ENCODE measurements at places on chromosomes 16 and 17.

GRCh38 chr17:79949656-79950209 lies 85.9 kb downstream of the TBC1D16 start:
- DNase-seq = no peak

GRCh38 chr17:78242024-78242742 lies 10.8 kb downstream of the TMEM235 start:
- DNase-seq = no peak

DNA sequence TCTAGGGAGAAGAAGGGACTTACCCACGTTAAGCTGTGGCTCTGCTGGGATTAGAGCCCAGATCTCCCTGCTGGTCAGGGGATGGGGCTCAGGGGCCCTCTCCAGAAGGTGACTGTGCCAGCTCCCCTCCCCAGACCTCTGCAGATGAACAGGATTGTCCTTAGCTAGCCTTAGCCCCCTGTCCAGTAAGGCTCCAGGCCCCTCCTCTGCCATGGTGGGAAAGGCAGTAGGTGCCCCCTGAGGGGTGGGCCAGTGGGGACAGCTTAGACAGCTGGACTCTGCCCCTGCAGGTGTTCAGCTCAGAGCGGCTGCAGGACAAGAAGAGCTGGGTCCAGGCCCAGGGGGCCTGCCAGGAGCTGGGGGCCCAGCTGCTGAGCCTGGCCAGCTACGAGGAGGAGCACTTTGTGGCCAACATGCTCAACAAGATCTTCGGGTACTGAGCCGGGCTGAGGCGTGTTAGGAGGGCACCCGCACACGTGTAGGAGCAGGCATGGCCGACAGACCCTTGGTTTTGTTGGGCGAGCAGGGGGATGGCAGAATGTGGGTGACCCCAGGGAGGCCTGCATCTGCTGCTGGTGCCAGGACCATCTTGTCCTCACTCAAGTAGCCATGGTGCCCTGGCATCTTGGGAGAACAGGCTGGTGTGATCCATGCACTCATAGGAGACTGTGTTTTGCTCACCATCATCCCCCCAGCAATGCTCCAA lies 50.9 kb downstream of the MRC2 start:
- DNase-seq = no peak

- DNase-seq = no peak
These were observed 373.7 kb downstream of the WWOX start for GRCh38 chr16:78473031-78473699.

- DNase-seq = no peak
These were observed 79.1 kb downstream of the C17orf67 start for GRCh38 chr17:56754523-56755208.

DNA sequence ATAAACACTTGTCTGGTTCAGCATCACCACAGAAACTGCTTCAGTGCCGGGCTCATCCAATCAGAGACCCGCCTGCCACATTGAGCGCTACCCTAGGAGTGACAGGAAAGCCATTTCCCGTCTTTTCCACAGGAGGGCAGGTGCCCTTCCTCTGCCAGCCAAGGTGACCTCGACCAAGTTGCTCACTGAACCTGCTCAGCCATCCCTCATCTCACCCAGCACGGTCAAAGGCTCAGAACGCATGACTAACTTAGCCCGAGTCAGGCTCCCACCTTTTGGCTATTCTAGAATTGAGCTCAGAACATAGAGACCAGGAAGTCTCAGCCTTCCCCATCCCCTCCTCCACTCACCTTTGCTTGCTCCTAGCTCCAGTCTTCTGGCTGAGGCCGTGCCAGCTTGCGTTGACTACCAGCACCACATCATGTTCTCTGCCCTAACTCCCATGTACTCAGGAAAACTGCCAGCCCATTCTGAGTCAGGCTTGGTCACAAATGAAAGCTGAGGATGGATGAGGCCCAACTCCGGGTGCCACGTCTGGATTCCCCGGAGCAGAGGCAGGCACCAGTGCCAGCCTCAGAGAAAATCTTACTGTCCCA lies 15.6 kb downstream of the MRPS23 start:
- DNase-seq = no peak

- no peak for DNase-seq
These were observed 9.7 kb downstream of the MPRIP start for GRCh38 chr17:17051791-17052461.

GRCh38 chr17:14737984-14738651 lies 437.2 kb downstream of the HS3ST3B1 start:
- DNase-seq = no peak

GRCh38 chr17:62565817-62566216 lies 61.7 kb upstream of the MRC2 start:
- DNase-seq = no peak

GRCh38 chr17:28950017-28950751 lies 1.1 kb downstream of the PHF12 start:
- no peak for DNase-seq

GRCh38 chr17:69523244-69523861 lies 108.9 kb downstream of the MAP2K6 start:
- no peak for DNase-seq

DNA sequence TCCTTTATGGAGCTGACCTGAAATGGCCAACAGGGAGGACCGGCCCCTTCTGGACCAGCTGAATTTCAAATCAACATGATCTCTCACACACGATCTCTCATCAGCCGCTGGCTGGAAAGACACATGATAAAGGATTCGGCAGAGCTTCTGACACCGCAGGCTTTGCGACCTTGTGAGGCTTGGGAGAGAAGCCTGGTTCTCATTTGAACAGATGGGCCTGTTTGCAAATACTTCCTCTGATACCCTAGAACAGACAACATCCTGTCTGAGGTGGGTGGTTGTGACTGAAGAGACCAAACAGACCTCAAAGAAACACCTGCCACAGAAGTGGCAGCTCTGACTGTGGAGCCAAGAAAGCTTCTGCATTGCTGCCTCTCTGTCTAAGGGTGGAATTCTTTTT lies 77.9 kb upstream of the SDK2 start:
- DNase-seq = no peak

- no peak for DNase-seq
These were observed 57.2 kb upstream of the ALOX12 start for GRCh38 chr17:6938637-6939036.

DNA sequence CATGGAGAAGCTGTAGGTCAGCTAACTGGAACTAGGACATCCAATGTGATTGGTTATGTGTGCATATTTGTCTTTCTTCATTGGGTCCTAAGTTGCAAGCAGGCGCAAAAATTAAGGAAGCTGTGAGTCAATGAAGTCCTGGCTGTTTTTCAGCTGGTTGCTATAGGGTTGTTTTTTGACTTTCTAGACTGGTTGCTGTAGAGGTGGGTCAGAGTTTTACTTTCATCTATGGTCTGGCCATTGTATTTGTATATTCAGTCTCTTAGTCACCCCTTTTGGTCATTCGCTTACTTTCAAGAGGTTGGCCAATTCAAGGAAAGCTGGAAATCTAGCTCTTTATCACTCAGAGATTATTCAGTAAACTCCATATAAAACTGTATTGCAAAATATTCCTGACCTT lies 62.0 kb upstream of the AMZ2 start:
- no peak for DNase-seq

- no peak for DNase-seq
These were observed 49.9 kb downstream of the ADCY7 start for GRCh38 chr16:50316102-50316847.

- DNase-seq = no peak
These were observed 47.5 kb downstream of the ZNF778 start for GRCh38 chr16:89264800-89265550.

GRCh38 chr16:48597563-48598387 lies 12.2 kb downstream of the N4BP1 start:
- DNase-seq = no peak

- no peak for DNase-seq
These were observed 27.7 kb upstream of the GOSR1 start for GRCh38 chr17:30449480-30449879.

DNA sequence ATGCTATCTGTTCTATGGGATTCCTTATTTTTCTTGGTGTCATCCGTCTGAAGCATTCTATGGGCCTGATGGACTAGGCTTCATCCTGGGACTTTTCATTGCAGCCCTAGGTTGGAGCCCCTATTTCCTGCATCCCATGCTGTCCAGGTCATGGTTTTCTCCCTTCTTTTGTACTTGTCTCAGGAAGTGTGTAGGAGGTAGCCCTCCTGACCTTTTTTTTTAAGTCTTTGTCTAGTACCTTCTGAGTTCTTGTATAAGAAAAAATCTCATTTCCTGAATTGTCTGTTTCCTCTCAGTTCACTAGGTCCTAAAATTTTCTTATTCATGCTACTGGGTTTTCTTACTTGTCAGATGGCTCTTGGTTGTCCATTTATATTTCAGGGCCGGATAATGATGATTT lies 6.0 kb downstream of the NDEL1 start:
- no peak for DNase-seq

DNA sequence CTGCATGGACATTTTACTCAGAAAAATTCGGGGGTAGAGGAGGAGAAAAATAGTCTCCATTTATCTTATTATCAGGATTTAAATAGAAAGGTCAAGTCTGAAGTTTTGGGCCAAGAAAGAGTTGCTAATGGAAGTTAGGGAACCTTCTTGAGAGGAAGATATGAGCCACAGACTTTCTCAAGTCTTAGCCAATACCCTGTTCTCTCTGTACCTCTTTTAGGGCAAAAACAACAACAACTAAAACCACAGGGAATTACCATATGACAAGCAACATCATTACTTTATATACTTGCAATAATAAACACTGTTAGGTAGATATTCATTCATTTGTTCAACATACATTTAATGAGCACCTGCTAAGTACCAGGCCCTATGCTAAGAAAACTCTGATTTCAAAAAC lies 282.2 kb upstream of the CDH5 start:
- no peak for DNase-seq

DNA sequence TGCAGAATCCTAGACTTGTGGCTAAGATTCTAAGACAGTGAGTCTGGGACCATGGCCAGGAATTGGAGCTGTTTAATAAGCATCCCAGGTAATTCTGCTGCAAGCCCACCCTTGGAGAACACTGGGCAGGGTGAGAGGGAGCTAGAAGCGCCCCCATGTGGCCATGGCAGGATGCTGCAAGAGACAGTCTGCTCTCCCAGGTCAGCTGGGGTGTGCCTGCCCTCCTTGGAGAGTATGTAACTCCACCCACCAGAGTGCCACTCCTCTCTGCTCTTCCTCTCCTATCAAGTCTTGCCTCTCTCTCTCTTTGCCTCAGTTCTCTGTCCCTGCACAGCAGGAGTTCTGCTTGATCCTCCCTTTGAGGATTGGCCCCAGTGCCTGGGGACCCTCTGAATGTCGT lies 14.9 kb downstream of the RCVRN start:
- no peak for DNase-seq

- DNase-seq = no peak
These were observed 158.9 kb upstream of the CIBAR2 start for GRCh38 chr16:85271198-85271597.

DNA sequence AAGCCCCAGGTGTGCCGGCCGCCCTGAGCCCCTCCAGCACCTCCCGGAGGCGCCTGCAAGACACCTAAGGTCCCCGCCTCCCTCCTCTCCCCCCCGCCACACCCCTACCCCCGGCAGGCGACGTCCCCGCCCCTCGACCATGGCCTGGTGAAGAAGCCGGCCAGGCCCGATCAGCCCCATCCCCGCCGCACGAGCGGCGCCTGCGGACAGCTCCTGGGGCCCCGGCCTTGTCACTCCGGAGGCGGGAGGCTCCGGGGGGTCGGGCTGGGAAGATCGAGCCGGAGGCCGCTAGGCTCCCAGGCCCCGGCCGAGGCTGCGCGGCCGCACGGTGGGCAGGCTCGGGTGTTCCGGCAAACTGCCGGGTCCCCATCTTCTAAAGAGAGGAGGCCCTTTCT lies 405 bp upstream of the ACE start:
- no peak for DNase-seq

- DNase-seq = no peak
These were observed 390 bp downstream of the ZNRF1 start for GRCh38 chr16:74999219-74999608.

- no peak for DNase-seq
These were observed 40.1 kb upstream of the C1QL1 start for GRCh38 chr17:45008216-45008615.

GRCh38 chr16:57126411-57126810 lies 34.0 kb downstream of the CPNE2 start:
- no peak for DNase-seq

GRCh38 chr16:12553191-12553590 lies 250.5 kb downstream of the CPPED1 start:
- DNase-seq = no peak

GRCh38 chr17:1180958-1181752 lies 1.4 kb upstream of the ABR start:
- DNase-seq = no peak

DNA sequence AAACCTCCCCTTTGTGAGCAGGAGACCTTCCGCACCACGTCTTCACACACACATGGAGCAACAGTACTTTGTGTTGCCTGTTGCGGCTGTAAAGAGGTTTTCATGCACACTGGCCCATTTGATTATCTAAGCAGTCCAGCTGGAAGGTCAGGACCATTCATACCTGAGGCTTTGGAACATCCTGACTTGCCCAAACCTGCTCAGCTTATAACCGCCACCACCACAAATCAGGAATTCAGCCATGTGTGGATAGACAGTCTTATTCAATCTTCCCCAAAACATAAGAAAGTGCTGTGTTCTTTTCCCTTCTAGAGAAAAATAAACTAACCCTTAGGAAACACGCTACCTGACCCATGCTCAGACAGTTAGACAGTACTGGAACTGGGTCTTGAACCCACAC lies 81.6 kb upstream of the XYLT1 start:
- no peak for DNase-seq

DNA sequence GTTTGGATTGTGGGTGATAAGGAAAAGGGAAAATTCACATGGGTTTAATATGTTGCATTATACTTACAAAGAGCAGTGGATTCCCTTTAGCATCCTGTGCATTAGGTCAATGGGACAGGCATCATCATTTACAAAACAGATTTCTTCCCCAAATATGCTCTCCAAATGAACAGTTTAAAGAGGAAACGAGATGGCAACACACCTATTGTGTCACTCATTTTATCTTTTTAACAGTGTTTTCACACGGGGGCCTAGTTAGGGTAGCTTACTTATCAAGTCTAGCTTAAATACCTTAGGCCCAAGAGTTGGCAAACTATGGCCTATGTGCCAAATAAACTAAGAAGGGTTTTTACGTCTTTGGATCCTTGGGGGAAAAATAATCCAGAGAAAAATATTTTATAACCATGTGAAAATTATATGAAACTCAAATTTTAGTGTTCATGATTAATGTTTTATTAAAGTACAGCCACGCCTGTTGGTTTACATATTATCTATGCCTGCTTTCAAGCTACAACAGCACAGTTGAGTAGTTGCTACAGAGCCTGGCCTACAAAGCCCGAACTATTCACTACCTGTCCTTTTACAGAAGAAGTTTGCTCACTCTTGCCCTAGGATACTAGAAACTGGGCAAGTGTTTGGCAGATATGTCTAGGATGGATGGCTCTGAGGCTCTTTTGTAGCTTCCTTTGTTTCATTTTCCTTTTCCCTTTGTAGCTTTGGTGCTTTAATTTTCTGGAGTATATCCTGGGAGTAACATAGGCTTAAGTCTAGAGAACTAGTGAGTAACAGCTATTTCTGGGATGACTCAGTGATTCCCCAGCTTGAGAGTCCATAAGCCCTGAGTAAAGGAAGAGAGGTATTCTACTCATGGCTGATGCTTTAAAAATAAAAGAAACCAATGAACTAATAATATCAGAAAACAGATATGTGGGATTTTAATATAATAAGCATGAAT lies 12.4 kb downstream of the NUP93 start:
- DNase-seq = no peak

- no peak for DNase-seq
These were observed 3.6 kb downstream of the CHD9 start for GRCh38 chr16:53058441-53058840.

- DNase-seq = no peak
These were observed 1.1 kb downstream of the FLII start for GRCh38 chr17:18257268-18257981.

- DNase-seq = no peak
These were observed 48.0 kb downstream of the N4BP1 start for GRCh38 chr16:48561960-48562393.

- DNase-seq = no peak
These were observed 21.0 kb downstream of the SNN start for GRCh38 chr16:11689031-11689840.
